ENCODE measurements at places on chromosomes 13 and 19.
A peak's percentile ranks its signal among the peaks of the same experiment; 100 is the strongest.

GRCh38 chr19:11949201-11949600 lies 15.6 kb upstream of the ZNF763 start:
- DNase-seq = no peak

DNA sequence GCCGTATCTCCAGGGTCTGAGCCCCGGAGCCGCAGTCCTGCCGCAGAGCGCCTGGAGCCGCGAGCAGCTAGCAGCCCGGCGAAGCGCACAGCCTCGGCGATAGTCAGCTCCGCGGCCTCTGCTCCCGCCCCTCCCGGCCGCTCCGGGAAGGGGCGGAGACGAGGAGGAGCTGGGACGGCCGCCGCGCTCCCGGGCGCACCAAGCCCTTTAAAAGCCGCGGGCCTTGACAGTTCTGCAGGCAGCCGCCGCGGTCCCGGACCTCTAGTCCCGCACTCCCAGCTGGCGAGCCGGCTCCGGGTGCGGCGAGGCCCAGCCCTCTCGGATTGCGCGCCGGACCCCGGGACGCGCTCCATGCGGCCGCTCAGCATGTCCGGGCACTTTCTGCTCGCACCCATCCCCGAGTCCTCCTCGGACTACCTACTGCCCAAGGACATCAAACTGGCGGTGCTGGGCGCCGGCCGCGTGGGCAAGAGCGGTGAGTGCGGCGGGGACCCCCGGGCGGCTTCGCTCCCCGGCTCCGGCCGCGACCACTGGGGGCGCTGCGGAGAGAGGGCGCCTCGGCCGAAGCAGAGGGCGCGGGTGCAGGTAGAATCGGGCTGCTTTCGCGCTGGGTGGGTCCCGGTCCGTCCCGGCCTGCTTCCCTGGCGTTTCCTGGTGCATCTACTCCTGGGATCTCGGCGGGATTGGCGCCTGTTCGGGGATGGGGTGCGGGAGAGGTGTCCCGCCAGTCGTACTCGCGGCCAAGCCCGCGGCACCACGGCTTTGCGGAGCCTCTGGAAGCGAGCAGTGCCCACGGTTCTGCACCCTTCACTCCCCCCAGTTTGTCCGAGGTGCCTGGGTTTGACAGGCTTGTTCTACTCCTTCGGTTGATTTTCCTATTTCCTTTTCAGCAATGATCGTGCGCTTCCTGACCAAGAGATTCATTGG lies at the start of gene RASL11A:
TSS of gene RASL11A (plus strand) at position 237 of the 927 bp plus-strand sequence. CDS start at position 352, 115 bp downstream.
- DNase-seq = peak; percentile 65

DNA sequence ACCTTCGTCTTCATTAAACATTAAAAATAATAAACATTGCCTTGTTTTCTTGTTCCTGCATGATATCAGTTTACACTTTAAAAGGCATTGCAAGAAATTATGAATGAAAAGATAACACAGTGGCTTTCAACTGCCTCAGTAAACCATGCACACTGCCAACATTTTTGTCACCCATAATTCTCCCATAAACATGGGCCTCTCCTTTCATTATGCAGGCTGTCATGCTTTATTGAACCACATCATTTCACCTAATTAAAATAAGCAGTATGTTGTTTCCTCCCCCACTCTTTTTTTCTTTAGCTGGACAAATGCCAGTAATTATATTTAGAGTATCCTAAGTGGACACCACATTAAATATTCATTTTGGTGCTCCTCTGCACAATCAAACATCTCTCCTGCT lies 1566.5 kb upstream of the SLC10A2 start:
- DNase-seq = no peak

DNA sequence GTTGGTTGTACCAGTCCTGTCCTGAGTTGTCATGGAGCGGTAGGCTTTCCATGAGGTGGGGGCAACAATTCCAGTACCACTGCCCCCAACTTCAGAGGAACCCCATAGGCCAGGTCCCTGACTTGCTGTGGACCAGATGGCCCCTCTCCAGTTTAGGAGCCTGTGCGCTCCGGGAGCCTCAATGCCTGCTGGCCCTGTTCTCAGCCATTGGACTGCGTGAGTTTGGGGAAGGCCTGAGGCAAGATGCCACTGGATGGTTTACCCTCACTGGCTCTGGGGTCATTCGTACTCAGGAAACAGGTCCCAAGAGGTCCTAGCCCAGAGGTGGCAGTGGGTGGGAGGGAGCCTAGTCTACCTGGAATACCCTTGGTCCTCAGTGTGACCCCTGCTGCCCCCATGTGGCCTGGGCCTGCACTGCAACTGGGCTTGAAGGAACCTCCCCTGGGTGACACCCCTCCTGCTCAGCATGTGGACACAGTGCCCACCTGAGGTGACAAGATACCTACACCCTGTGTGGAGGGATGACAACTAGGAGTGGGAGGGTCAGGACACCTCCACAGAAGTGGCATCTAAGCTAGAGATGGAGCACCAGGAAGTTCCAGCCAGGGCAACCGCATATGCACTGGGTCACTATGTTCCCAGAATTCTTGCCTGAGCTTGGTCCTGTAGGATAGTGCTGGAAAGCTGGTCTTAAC lies 6.0 kb upstream of the PRR19 start:
- DNase-seq = peak; percentile 74

GRCh38 chr13:27126859-27127258 lies 44.8 kb downstream of the USP12 start:
- DNase-seq = no peak

GRCh38 chr13:45396533-45397095 lies 21.6 kb downstream of the SLC25A30 start:
- no peak for DNase-seq

DNA sequence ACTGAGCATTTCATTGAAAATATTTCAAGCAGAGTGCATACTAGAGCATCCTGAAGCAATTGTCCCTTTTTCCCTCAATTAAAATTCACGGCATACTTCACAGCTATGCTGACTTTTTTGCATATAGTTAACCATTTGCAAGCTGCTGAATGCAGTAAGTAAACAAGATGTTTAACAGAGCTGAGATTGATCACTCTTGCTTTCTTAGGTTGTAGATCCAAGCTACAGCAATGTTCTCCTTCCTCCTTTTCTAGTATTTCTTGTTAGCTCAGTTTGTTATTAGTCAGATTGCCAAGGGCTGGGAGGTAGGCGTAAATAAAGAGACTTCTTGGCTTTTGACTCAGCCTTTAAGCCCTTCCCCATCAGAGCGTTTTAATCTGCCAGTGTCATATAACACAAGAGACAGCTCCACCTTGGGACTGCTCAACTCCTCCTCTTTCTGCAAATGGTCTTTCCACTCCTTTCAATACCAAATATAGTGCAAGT lies at the start of gene SLITRK6:
TSS of gene SLITRK6 (minus strand) at position 323 of the 486 bp plus-strand sequence. CDS start 2,911 bp downstream, outside the sequence.
- DNase-seq = peak; percentile 78

DNA sequence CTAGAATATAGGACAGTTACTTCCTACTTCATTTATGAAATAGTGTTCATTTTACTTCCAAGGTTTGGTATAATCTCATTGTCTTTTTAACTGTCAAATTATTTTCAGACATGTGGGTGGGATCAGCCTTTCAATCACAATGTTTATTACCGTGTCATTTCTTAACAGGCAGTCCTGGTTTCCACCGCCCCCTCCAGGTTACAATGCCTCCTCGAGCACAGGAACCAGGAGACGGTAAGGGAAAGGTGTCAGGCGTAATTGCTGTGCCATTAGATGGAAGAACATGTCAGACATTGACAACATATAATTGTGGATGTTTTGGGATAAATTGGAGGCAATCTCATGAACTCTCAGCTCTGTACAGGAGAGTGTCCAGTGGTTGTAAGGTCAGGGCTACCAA lies 36.5 kb downstream of the SCEL start:
- no peak for DNase-seq

GRCh38 chr13:48448959-48449614 lies 36.2 kb upstream of the LPAR6 start:
- DNase-seq = no peak

DNA sequence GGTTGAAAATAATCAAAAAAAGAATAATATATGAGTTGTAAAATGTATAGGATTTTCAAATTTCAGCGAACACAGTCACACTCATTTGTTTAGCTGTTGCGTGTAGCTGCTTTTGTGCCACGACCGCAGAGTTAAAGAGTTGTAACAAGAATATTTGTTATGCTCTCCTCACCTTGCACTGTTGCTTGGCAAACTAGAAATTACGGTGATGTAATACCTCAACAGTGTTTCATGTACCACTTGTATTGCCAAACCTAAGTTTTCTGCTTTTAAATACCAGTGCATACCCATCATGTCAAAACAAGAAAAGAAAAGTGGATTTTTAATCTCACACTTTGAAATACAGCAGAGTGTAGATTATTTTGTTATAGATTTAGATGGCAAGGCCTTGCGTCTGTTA lies 201.1 kb downstream of the NBEA start:
- DNase-seq = no peak

- DNase-seq = no peak
These were observed 1244.2 kb upstream of the MIR17HG start for GRCh38 chr13:90103099-90103784.

DNA sequence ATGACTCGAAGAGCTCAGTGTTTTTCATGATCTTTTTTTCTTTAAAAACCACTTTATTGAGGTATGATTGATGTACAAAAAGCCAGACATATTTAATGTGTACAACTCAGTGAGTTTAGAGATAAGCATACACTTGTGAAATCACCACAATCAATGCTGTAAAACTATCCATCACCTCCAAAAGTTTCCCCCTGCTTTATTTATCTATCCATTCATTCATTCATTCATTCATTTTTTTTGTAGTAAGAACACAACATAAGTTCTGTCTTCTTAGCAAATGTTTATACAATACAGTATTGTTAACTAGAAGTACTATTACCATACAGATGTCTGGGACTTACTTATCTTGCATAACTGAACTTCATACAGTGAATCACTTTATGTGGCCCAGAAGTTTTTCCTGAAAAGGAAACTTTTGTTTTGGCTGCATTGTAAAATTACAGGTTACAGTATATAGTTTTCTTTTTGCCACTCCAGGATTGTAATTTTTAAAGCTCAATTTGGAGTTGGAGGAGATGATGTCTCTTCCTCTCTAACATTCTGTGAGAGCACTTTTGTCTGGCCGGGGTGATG lies 6.7 kb downstream of the RAP2A start:
- DNase-seq = no peak

- no peak for DNase-seq
These were observed 54.5 kb downstream of the NUFIP1 start for GRCh38 chr13:44934724-44935123.

GRCh38 chr13:27211271-27211670 lies 39.7 kb upstream of the USP12 start:
- DNase-seq = no peak

DNA sequence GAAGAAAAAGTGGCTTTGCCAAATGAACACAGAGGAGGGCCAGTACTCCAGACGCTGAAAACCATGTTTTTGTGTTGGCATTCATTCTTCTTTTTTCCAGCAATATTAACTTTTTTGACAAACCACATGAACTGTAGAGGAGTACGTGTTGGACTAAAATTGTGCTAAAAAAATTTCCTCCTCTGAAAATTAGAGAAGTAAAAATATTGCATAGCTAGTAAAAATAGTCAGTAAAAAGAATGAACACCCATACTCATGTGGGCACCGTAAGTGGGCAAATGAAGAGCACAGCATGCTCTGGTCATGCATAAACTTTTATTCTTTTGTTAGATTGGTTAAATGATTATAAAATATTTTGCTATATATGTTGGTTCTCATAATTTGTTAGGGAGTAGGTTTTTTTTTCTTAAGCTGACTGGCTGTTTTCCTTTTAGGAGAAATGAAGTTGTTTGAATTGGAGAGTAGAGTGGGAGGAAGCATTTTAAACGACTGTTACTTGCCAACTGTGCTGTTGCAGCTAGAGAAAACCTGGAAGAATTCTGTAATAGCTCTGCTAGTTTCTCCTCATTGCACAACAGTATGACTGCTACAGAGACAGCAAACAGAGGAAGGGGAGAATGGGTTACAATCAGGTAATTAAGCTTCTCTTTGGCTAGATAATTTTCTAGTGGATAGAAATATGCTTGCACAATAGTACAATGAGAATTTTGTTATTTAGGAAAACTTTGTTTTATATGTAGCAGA lies 222.4 kb downstream of the KCTD12 start:
- no peak for DNase-seq

GRCh38 chr19:6667114-6667627 lies 2.8 kb downstream of the TNFSF14 start:
- no peak for DNase-seq

GRCh38 chr13:109451726-109452125 lies 334.7 kb downstream of the IRS2 start:
- no peak for DNase-seq

DNA sequence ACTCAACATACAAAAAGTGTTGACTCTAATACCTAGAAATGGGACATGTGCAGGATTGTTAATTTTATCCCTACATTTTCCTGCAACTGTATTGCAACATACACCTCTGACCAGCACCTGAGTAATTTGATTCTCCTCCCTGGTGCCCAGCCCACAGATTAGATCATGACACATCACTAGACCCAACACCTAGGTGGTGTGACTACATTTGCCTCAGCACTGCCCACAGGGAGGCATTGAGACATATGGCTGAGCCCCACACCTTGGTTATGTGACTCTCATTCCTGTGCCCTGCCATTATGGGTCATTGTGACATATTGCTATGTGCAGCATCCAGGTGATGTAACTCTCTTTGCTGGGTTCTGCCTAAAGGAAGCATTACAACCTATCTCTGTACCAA lies 13.2 kb upstream of the ZNF254 start:
- no peak for DNase-seq

DNA sequence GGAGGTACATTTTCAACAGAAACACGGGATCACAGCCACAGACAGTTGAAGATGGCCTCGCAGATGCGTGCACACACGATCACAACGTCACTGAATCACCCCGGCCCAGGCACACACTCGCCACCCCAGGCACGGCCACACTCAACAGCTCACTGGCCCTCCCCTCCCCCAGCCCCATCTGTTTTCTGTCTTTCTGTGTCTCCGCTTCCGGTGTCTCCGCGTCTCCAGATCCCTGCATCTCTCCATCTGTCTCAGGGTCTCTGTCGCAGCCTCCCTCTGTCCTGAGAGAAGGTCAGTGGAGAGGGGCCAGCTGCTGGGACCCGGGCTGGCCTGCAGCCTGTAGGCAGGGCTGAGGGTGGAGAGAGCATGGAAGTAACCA lies 3.8 kb upstream of the ATP1A3 start:
- DNase-seq = peak; percentile 89

DNA sequence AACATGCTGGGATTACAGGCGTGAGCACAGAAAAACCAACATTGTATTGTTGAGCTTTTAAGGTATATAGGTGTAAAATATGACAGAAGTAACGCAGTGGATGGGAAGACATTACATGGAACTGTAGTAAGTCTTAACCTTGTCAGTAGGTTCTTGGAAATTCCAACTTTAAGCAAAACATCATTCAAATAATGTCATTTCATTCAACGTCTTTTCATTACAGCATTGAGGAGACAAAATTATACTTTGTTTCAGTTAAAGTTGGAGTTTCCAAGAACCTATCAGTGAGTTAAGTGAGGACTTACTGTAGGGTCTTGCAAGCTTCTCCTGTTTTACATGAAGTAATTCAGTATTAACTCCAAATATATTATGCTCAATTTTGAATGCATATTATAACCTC lies 27.0 kb upstream of the GPR183 start:
- no peak for DNase-seq

All from SHP77 (cell line).